ENCODE measurements at places on chromosomes 5 and 9.

- no peak for DNase-seq
Measured at GRCh38 chr9:120284821-120285220, 295.1 kb downstream of the CDK5RAP2 start.

GRCh38 chr5:179495906-179496455 is 54.4 kb upstream of the RUFY1 start:
- DNase-seq = no peak

GRCh38 chr9:70829591-70830265 is 291.7 kb downstream of the TRPM3 start:
- no peak for DNase-seq

- no peak for DNase-seq
Measured at GRCh38 chr9:35338561-35339274, 151.2 kb upstream of the RUSC2 start.

- DNase-seq = no peak
Measured at GRCh38 chr9:34957492-34958410, at the start of gene PHF24. PHF24 (plus strand) TSS chr9:34958285; CDS start chr9:34971299, 13,014 bp downstream.

- no peak for DNase-seq
Measured at GRCh38 chr9:36991516-36992134, 42.4 kb downstream of the PAX5 start.

DNA sequence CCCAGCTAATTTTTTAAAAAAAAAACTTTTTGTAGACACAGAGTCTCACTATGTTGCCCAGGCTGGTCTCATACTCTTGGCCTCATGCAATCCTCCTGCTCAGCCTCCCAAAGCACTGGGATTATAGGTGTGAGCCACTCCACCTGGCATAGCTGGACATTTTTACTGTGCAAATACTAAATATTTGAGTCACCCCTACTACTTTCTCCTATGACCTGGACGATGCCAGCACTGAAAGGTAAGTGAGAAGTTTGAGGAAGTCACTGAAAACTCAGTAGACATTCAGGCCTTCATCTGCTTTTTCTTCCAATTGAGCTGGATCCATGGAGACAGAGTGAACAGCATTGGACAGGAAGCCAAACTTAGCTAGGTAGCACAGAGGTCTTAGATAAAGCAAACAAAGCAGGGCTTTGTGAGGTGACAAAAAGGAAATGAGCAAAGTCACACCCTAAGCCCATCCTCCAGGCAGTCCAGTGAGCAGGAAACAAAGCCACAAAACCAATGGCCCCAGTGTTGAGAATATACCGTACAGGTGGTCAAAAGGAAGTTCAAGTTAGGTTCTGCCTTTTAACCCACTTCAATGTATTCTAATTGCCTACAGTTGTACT is 192.6 kb upstream of the RASA1 start:
- no peak for DNase-seq

DNA sequence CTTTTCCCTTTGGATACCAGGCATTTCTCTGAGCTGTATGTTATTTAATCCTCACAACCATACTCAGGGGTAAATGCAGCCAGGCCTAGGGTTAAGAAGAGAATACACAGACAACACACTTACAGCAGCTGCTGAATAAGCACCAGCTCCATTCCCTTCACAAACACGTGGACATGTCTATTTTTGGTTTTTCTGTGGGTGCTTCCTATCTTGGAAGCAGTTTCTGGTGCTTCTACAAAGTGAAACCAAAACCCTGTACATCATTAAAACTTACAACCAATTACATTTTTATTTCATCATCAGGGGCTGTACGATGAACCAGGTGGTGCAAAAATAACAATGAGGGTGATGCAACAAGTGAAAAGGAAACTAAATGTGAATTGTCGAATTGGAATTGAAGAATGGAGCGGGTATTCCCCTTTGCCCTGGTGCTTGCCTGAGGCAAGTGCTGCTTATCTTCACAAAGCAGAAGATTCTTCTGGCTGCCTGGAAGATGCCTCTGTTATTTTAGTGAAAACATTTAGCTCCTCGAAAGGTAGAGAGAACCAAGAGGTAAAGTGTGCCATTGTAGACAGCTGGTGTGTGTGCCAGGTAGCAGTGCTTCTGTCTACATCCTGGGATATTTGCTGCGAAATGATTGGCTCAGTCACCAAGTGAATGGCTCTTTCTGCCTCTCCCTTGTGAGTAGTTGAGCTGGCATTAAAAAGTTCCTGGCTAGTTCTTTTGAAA is 18.6 kb upstream of the IFNB1 start:
- peak; percentile 36 for DNase-seq

GRCh38 chr5:157947156-157947555 is 88.2 kb upstream of the CLINT1 start:
- no peak for DNase-seq
